ENCODE measurements at places on chromosomes 3 and 15.

DNA sequence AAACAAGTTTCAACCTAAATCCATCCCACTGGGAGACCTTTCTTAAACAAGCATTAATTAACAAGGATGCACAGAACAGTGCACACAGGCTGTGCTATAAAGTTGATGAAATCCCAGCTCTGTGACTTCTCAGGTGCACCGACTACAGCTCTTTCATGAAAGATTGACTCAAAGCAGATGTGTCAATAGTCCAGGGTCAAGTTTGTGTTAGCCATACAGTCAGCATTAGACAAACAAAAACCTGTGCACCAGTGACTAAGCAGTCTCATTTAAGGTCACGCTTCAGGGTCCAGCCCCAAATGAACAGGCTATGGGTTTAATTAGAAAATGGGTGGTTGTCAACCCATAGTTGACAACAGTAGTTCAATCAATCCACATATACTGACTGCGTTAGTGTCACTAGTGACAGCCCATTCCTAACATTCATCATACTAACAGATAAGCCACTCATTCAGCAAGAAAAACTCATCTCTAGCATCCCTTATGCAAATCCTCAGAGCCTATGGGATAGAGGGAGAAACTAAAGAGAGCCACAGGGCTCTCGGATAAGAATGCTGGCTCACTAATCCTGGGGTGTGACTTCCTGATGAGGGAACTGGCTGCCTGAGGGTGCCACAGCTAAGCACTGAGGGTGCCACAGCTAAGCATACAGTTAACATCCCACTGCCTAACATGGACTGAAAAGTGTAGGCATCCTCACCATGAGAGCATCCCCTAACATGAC is 84.1 kb downstream of the WNT5A start:
- no peak for DNase-seq

DNA sequence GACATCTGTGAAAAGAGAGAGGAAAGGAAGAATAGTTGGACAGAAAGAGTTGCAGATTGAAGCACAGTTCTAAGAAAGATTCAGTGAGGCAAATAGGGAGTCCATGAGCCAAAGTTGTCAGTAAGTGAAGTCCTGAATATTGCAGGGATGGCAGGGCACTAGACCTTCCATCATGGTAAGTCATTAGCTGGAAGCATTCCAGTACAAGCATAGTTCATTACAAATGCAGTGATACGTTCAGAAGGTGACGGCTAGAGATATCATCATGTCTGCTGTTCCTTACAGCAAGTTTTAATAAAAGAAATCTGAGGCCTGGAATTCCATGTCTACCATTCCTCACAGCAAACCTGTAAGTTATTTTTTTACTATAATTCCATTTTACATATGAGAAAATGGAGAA is 720.1 kb downstream of the GBE1 start:
- DNase-seq: no peak

DNA sequence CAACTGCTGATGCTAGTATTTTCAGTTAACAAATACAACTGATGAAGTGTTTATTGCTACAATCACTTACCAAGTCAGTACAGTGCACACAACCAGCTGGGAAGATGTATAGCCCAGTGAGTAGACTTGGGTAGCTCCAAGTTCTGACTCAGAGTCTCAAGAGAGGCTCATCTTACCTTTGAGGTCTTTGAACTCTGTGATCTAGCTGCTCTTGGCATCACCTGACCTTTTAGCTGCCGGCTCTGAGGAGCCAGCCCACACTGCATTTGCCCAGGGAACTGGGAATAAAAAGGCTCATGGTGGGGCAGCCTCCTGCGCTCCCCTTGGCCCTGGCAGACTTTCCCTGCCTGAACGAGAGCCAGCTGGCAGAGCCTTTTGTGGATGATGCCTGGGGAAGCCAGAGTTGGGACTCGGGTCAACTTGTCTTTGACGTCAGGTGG is 82.6 kb downstream of the CEMIP start:
- no peak for DNase-seq

DNA sequence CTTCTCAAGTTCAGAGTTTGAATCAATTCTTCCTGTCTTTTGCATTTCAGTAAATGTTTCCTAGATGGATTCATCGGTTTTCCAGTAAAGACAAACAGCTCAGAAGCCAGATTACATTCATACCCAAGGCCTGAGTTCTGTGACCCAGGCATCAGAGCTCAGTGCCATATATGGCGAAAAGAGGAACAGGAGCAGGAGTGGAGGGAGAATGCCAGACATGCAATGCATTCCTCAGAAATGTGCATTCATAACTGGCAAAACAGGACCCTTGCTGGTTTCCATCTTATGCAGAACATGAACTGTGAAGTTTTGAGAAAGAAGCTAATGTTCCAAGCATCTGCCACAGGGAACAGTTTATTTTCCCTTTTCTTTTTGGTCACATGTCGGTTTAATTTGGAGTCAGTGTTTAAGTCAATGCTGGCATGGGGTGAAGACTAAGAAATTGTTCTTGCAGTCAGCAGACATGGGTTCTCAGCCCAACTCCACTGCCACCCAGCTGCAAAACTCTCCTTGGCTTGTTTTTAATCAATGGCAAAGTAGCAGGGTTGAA is 116.5 kb downstream of the LPP start:
- peak; percentile 85 for DNase-seq

DNA sequence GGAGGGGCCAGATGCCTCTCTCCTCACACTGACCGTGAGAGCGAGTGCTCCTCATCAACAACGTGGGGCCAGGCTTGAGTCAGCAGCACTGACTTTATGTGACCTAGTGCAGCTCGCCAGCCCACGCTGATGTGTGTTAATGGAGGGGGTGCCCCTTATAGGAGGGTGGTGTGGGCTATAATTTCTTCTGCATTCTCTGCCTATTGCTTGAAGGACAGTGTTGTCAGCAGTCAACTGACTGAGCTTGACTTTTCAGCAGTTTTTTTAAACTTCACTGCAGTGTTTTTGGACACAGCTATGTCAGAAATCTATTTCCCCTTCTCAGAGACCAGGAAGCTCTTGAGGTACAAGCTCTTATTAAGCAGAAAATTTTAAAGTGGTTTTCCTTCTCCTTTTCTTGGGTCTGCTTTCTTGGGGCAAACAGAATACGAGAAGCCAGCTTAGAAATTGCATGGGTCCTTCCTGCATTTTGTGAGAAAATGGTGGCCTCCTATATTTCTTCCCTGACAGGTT is 304.8 kb upstream of the CTDSPL start:
- DNase-seq: no peak

- DNase-seq: no peak
Measured at GRCh38 chr3:175121225-175121624, 262.1 kb downstream of the NAALADL2 start.

- DNase-seq: no peak
Measured at GRCh38 chr3:23648326-23648995, 157.3 kb upstream of the UBE2E1 start.

GRCh38 chr3:131231710-131232389 is 149.7 kb upstream of the NUDT16 start:
- DNase-seq: no peak

DNA sequence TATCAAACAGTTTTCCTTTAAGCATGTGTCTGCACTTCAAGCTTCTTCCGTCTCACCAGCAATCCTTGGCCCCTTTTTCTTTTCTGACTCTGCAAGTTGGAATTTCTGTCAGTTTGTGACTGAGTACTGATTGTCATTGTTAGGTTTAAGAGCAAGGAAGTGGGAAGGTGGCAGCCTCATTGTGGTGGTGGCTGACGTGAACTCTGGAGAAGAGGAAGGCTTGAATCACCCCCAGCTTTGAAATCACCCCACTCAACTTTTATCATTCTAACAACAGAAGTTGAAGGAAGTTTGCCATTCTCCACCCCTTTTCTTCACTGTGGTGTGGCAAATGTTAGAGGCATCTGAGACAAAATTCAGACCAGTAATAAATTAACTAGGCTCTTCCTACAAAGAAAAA is 231.6 kb upstream of the AGTR1 start:
- no peak for DNase-seq

DNA sequence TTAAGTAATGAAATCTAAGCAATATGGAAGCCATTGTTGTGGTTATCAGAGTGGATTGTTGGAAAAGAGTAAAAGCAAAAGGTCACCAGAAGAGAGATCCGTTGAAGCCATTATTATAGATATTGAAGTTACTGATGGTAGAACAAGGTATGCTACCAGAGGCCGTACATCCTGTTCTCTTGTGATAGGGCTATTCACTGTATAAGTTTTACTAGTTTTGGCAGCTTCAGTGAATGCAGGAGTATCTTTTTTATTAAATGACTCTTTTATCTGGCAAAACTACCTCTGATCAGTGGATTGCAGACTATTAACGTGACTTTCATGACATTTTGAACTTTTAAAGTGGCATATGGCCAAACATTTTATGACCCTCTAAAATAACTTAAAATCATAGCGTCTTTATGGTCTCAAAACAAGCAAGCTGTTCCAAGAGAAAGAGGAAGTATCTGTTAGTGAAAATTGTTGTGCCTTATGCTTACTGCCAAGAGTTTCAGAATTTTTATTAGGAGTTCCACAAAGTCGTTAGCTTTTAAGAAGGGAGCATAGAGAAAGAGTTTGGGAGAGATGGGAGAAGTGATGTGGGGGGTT is 102.9 kb downstream of the LRRC49 start:
- no peak for DNase-seq

DNA sequence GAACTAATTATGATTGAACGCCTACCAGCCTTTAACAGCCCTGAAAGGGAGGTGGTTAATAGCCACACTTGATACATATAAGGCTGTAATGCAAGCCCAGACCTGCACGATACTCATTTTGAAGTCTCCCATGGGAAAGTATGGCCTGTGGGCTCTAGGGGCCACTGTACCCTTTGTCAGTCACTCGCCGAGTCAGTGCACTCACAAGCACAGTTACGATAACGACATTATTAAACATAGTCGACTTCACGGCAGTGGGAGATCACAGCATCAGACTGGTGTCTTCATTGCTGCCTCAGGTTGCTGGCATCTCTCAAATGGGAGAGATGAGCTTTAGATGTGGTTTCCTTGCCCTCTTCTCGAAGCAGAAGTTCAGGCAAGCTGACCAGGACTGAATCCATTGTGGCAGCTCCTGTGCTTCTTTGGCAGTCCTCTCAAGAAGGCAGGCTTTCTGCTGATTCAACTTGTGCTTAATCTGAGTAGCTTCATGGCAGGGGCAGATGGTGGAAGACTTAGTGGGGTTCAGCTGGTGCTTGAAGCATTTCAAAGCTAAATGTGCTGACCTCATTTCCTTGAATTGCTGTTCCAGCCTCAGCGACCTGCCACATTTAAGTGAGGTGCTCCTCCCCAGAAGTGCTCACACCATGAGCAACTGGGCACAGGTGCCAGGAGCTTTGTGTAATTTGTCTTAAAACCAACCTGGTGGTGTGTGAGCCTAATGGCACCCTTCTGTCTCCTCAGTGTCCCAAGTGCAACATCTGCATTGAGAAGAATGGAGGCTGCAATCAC is 15.8 kb upstream of the P4HTM start:
- DNase-seq: no peak

DNA sequence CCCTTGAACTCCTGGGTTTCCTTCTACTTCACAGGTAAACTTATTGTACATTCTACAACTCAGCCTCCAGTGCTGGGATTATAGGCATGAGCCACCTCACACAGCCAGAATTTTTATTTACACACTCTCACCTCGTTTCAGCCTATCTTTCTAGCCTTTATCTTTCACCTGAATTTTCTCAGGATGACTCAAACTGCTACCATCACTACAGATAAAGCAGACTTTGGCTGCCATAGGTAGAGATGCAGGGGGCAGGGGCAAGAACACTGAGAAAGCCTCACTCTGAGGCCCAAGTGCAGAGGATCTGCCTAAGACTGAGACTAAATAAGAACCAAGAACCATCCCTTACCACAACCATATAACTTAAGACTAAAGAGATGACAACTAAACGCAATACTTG is 59.0 kb downstream of the ETFA start:
- no peak for DNase-seq

DNA sequence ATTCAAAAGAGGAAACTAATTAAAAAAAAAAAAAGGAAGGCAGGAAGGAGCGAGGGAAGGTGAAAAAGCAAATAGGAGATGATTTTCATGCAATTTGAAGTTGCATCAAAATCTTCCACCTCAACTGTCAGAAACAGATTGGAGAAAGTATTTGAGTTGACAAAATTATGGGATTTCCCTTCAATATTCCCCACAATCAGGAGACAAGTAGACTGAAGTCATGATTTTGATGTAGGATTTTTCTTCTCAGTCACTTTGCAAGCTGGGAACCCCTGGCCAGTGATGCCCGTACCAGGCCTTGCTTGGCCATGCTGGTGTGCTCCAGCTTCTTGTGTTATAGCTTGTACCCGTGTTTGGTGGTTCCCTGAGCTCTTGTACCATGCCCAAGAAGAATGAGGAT is 854.5 kb upstream of the CFAP20DC start:
- DNase-seq: no peak

- DNase-seq: no peak
Measured at GRCh38 chr3:186534113-186534669, 10.0 kb downstream of the CRYGS start.

DNA sequence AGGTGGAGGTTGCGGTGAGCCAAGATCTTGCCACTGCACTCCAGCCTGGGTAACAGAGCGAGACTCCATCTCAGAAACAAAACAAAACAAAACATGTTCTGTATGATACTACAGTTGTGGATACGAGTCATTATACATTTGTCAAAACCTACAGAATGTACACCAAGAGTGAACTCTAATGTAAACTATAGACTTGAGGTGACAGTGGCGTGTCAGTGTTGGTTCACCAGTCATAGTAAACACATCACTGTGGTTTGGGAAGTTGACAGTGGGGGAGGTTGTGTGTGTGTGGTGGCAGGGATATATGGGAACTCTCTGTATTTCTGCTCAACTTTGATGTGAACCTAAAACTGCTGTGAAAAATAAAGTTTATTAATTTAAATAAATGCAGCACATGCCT is 33.0 kb upstream of the GNB5 start:
- no peak for DNase-seq

DNA sequence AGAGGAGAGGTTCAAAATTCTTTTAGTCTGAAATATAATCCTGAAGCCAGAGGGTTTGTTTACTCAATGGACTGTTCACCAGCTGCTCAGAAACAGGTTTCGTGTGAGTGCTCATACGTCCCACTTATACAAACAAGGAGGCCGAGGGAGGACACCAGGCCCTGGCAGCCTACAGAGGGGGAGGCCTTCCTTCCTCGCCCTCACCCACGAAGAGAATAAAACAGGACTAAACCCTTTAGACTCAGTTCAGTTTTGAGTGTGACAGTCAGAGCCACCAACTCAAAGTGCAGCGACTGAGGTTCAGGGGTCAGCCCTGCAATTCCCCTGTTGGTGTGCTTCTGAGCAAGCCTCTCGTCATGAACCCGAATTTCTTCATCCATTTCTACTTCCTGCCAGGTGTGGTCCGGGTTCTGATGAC is 17.3 kb downstream of the FAM174B start:
- no peak for DNase-seq

GRCh38 chr15:28079313-28079969 is 19.7 kb downstream of the OCA2 start:
- DNase-seq: no peak

DNA sequence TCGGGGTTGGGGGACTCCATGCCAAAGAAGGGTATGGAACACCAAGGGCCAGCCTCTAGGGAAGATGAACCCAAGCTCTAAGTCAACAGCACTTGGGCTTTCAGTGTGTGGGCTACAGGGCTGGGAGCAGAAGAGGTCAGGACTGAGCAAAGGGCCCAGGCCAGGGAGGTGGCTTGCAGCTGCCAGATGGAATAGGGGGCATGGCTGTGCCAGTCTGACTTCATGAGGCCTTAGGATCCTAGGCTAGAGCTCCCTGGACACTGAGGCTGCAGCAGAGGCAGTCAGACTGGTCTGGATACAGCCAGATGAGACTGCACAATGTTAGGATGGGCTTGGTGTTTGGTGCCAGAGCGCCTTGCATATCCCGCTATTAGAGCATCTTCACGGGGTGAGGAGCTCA is 3.8 kb downstream of the RASGRF1 start:
- DNase-seq: no peak
